Activated naive CD8-positive, alpha-beta T cell treated with anti-CD3 and anti-CD28 coated beads for 36 hours (primary cell): ENCODE measurements at places on chromosomes 1 and 21. TPM values are rescaled to one million over a fixed set of nuclear protein-coding genes. Genes with fewer than 3 reads are reported as not detected.

DNA sequence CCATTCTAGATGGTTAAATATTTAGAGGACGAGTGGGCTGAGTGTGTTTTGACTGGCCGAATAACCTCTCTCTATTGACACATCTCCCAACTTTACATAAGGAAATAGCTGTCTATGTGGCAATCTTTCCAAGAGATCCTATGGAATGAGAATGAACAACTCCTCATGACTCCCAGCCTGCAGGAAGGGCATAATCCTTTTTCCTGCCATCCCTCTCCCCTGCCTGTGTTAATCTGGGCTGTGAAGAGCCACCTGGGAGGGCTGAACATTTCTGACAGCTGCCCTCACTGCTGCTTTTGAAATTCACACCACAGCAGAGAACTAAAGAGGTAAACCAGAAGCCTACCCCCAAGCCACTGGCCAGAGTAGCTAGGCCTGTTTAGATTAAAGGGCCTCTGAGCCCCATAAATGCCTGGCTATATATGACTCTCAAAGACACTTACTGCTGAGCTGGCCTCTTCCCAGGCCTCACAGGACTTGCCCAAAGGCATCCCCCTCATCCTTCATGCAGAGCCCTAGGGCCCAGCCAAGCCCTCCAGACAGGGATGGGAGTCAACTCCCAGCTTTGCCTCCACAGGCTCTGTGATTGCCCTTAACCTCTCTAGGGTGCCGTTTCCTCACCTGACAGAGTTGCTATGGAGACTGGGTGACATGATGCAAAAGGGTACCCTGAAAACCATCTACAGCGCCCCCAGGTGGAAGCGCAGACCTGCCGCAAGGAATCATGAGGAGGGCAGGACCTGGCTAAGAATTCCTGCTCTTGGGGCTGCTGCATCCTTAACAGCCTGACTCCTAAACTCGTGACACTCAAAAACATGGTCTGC, 42.0 kb upstream of the LDLRAP1 start:
- no peak overlapping the region for H3K4me3 ChIP-seq
- DNase-seq = no peak
- H3K4me1 ChIP-seq = peaks cover 13% of the 10 kb centered on the region
- peaks cover 1% of the 10 kb centered on the region for H3K36me3 ChIP-seq
- no peaks in the 10 kb centered on the region for H3K27me3 ChIP-seq

DNA sequence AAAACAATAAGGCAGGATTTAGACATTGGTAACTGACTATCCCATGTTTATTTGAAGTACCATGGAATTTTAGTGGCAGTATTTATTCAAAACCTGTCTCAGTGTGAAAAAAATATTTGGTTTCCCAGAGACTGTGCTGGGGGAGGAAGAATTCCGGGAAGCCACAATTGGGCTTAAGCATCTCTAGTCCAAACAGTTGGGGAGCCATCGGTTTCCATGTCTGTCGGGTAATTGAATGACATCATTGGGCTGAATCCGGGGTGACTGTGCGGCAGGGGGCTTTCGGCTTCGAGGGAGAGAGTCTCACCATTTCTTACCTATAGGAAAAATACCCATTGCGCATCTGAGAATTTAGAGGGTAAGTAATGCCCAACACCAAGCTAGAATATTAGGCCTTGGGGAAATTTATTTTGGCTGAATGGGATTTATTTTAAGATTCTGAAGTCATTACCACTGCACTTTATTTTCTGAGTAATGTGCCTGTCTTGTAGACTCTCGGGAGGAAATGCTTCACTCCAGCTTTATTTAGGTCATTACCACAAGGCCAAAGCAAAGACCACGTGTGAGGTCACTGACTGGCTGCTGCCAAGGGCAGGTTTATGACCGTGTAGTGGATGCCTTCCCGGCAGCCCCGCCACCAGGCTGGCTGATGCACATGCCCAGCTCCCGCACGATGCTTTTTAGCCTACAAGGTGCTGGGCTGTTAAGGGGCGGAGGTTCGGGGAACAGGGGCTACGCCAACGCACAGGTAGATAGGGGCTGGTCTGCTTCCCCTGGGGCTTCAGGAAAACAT, 23.1 kb upstream of the UMODL1 start:
- H3K27me3 ChIP-seq = no peaks in the 10 kb centered on the region
- no peak overlapping the region for H3K27ac ChIP-seq
- no peak overlapping the region for H3K4me3 ChIP-seq
- no peak for DNase-seq
- H3K36me3 ChIP-seq = no peaks in the 10 kb centered on the region

HNRNPCL1 gene
- total RNA-seq = not detected

CHIT1 gene
- 0.21 TPM for total RNA-seq

GRCh38 chr1:177902266-177902665, 67.6 kb downstream of the SEC16B start:
- no peaks in the 10 kb centered on the region for H3K36me3 ChIP-seq
- no peak overlapping the region for H3K4me3 ChIP-seq
- no peaks in the 10 kb centered on the region for H3K27me3 ChIP-seq
- H3K27ac ChIP-seq = no peak overlapping the region

DNA sequence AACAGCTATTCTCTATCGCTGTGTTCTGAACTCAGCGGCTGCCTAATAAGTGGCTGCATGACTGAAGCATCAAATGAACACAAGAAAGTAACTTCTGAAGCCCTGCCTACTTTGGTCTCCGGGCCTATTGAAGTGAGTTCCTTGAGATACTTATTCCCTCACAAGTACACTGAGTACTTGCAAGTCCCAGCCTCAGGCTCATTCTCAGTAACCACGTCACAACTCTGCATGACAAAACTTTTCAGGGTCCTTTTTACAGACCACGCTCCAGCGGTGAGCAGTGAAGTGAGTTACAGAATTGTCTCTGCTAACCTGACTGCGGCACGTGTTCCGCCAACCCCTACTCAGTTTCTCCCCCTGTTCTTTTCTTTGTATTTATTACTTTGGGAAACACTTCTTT, 1342.7 kb upstream of the ADGRL4 start:
- no peaks in the 10 kb centered on the region for H3K27me3 ChIP-seq
- no peak overlapping the region for H3K4me3 ChIP-seq
- H3K4me1 ChIP-seq = no peaks in the 10 kb centered on the region
- no peaks in the 10 kb centered on the region for H3K36me3 ChIP-seq
- no peak for DNase-seq

DNA sequence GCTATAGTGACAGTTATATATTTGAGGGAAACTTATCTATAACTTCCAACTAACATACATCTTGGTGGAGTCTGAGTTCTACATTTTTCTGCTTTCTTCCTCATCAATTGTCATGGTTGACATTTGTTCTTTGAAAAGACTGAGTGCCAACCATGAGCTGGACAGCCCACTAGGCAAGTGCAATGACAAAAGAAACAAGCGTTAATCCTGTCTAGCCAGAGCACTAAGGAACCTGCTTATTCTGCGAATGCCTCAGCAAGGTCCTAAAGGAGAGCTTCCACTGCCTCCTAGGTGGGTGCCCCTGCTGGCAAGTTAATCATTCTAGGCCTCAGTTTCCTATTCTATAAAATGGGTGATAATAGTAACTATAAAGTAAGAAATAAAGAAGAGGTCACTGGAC, 44.8 kb downstream of the IRF2BP2 start:
- peaks cover 4% of the 10 kb centered on the region for H3K4me1 ChIP-seq
- no peak overlapping the region for H3K27ac ChIP-seq
- no peaks in the 10 kb centered on the region for H3K36me3 ChIP-seq
